Peyer's patch (tissue), 4 donors: ENCODE measurements at places on chromosomes 3 and 15. TPM values are rescaled to one million over a fixed set of nuclear protein-coding genes. Genes with fewer than 3 reads are reported as not detected.

DNA sequence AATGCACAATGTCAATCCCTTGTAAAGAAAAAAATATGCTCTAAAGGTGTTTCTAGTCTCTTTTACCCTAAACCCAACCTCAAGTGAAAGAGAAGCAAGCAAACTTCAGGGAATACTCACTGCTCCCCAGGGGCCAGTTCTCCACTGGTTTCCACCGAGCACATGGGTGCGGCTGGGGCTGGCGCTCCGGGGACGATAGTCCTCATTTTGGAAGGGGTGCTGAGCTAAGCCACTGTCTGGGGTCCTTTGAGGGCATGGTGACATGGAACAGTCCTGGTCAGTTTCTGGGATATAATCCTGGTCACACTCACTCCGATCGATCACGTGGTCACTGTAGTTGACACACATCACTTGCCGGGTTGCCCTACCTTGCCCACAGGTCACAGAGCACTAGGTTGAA is 86.0 kb downstream of the ADAMTS9 start:
- no peaks in the 10 kb centered on the region for H3K27me3 ChIP-seq
- no peak overlapping the region for H3K4me3 ChIP-seq
- no peaks in the 10 kb centered on the region for H3K4me1 ChIP-seq
- no peaks in the 10 kb centered on the region for H3K36me3 ChIP-seq
- H3K27ac ChIP-seq, result no peak overlapping the region
- DNase-seq, result no peak

DNA sequence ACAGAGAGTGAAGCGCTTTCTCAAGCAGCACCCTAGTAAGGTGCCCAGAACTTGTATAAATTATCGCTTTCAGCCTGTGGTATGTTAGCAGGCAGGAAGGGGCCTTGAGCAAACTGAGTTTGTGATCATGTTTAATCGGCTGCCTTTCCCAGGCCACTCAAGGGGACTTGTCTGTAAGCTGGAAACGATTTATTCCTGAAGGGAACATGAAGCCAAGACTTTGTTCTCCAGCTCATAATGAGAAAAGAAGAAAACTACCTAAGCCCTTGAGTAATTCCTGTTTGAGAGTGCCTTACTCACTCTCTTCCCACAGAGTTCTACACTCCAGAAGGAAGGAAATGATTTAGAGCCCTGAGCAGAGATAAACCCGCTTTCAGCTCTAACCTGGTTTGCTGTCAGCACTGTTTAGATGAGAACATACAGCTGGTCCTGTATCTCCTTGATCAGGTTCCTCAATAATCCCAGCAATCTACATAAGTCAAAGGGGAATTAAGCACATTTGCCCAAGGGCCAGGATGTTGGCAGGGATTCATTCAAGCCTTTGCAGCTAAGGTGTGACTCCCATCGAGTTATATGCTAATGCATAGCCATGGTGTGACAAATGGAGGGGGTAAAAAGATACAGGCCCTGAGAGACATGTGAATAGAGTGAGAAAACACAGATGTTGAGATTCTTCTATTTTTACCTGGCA is 187.7 kb upstream of the SLC24A5 start:
- no peak overlapping the region for H3K4me3 ChIP-seq
- H3K4me1 ChIP-seq, result no peaks in the 10 kb centered on the region
- H3K27ac ChIP-seq, result no peak overlapping the region
- H3K27me3 ChIP-seq, result no peaks in the 10 kb centered on the region
- no peaks in the 10 kb centered on the region for H3K36me3 ChIP-seq
- DNase-seq, result no peak

- H3K27ac ChIP-seq, result no peak overlapping the region
- no peak for DNase-seq
- H3K4me1 ChIP-seq, result no peaks in the 10 kb centered on the region
- no peaks in the 10 kb centered on the region for H3K36me3 ChIP-seq
- H3K4me3 ChIP-seq, result no peak overlapping the region
- no peaks in the 10 kb centered on the region for H3K27me3 ChIP-seq
These were observed 477.8 kb upstream of the RGMA start for GRCh38 chr15:93566762-93567161.

The GOLGA8T gene
- 0.80 TPM for total RNA-seq

GRCh38 chr3:40317061-40317855 is 7.8 kb downstream of the EIF1B start:
- DNase-seq, result no peak
- H3K4me3 ChIP-seq, result no peak overlapping the region
- H3K27ac ChIP-seq, result no peak overlapping the region
- H3K36me3 ChIP-seq, result peaks cover 24% of the 10 kb centered on the region
- peaks cover 17% of the 10 kb centered on the region for H3K4me1 ChIP-seq
- H3K27me3 ChIP-seq, result no peaks in the 10 kb centered on the region

DNA sequence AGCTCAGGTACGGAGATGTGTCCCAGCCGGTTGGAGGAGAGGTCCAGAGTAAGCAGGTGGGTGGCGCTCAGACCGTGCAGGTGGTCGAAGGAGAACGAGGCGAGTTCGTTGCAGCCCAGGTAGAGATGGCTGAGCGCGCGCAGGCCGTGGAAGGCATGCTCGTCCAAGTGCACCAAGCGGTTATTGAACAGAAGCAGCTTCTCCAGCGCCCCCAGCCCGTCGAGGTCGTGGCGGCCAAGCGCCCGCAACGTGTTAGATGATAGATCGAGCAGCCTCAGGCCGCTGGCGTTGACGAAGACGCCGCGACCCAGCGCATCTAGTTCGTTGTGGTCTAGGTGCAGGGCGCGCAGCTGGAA is 648 bp downstream of the AMIGO3 start:
- H3K27me3 ChIP-seq, result no peaks in the 10 kb centered on the region
- H3K4me1 ChIP-seq, result no peaks in the 10 kb centered on the region
- H3K27ac ChIP-seq, result no peak overlapping the region
- peak overlapping the region; percentile 59 for H3K4me3 ChIP-seq

DNA sequence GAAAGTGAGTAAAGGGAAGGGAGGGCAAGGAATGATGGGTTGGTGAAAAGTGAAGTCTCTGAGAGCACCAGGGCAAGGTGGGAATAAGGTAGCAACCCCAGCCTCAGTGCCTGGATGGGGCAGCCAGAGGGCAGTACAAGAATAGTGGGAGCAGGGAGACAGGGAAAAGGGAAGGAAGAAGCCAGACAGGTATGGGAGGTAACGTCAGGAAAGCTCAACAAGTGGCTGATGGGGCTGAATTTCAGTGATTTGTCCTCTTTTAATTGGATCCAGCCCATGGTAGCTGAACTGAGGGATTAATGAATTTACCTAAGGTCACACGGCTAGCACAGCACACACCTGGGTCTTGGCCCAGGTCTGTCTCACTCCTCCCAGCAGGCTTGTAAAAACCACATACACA is 12.6 kb downstream of the RORA start:
- no peaks in the 10 kb centered on the region for H3K27me3 ChIP-seq
- no peaks in the 10 kb centered on the region for H3K36me3 ChIP-seq
- H3K4me1 ChIP-seq, result no peaks in the 10 kb centered on the region

- H3K27me3 ChIP-seq, result no peaks in the 10 kb centered on the region
- no peak overlapping the region for H3K27ac ChIP-seq
- DNase-seq, result no peak
- no peaks in the 10 kb centered on the region for H3K36me3 ChIP-seq
- no peak overlapping the region for H3K4me3 ChIP-seq
- H3K4me1 ChIP-seq, result no peaks in the 10 kb centered on the region
These were observed 6.5 kb upstream of the GNAI2 start for GRCh38 chr3:50229490-50229889.

The NTRK3 gene
- total RNA-seq, result 5.8 TPM

The GP9 gene
- total RNA-seq, result not detected

DNA sequence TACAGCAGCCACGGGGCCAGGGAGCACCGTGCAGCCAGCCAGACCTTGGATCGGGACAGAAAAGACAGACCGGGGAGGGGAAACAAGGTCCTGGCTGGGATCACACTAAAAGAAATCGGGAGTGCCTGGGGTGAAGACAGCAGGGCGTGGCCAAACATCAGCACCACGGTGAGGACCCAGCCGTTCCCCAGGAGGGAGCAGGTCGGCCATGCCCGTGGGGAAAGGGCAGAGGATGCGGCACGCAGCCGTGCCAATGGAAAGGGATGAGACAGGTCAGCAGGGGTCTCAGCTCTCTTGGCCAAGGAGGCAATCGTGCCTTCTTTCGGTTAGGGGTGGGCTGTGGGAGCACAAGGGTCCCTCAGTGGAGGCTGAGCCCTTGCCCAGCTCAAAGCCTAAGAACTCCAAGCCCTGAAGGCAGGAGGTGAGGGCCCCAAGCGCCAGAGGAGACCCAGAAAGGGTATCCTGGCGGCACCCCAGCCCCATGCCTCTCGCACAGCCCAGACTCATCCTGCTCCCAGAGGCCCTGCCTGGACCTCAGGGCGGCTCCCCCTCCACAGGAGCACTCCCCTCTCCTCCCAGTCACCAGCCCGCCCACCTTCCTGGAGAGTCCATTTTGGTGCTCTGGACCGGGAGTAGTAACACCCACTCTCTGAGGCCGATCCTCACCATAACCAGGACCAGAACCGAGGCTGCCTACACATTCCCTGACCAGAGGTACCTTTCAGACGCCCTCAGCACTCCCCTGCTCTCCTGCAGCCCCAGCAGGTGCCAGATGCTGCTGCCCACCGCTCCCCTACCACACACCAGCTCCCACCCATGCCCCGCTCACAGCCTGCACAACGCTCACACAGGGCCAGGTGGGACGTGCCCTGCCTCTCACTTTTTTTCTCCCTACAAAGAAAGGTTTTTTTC is 23.2 kb upstream of the OCA2 start:
- no peak for DNase-seq
- H3K27ac ChIP-seq, result no peak overlapping the region
- H3K27me3 ChIP-seq, result no peaks in the 10 kb centered on the region
- H3K4me1 ChIP-seq, result no peaks in the 10 kb centered on the region
- peaks cover 86% of the 10 kb centered on the region for H3K36me3 ChIP-seq

GRCh38 chr15:60655252-60655651 is 176.3 kb upstream of the ICE2 start:
- no peaks in the 10 kb centered on the region for H3K27me3 ChIP-seq
- DNase-seq, result no peak
- no peak overlapping the region for H3K4me3 ChIP-seq
- no peaks in the 10 kb centered on the region for H3K36me3 ChIP-seq

The NANOGP8 gene
- not detected for total RNA-seq

DNA sequence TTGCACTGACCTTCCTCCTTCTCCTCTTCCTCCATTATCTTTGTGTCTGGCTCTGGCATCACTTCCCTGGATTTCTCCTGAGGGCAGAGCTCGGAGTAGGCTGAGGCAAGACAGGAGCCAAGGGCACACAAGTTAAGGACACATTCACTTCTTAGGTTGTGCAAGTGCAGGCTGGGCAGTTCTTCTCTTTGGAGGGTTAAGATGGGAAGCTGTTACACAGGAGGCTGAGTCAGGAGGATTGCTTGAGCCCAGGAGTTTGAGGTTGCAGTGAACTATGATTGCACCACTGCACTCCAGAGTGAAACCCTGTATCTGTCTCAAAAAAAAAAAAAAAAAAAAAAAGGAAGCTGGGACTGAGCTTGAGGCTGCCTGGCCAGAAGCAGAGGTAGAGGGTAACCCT is 176.2 kb upstream of the ANKRD28 start:
- DNase-seq, result no peak
- no peak overlapping the region for H3K4me3 ChIP-seq
- H3K36me3 ChIP-seq, result no peaks in the 10 kb centered on the region
- H3K27ac ChIP-seq, result no peak overlapping the region

The ZNF106 gene
- 74.3 TPM for total RNA-seq

GRCh38 chr3:8324747-8325146 is 176.9 kb upstream of the LMCD1 start:
- H3K27ac ChIP-seq, result no peak overlapping the region
- no peak overlapping the region for H3K4me3 ChIP-seq
- H3K27me3 ChIP-seq, result no peaks in the 10 kb centered on the region
- DNase-seq, result peak; percentile 15

GRCh38 chr3:9373465-9373864 is 10.6 kb downstream of the THUMPD3 start:
- H3K27ac ChIP-seq, result no peak overlapping the region
- H3K36me3 ChIP-seq, result no peaks in the 10 kb centered on the region
- H3K4me1 ChIP-seq, result no peaks in the 10 kb centered on the region
- H3K27me3 ChIP-seq, result no peaks in the 10 kb centered on the region
- H3K4me3 ChIP-seq, result no peak overlapping the region

- no peak overlapping the region for H3K27ac ChIP-seq
- no peaks in the 10 kb centered on the region for H3K4me1 ChIP-seq
- no peak for DNase-seq
- no peaks in the 10 kb centered on the region for H3K27me3 ChIP-seq
These were observed 83.8 kb downstream of the LINGO1 start for GRCh38 chr15:77548589-77549557.

The CIB2 gene
- total RNA-seq, result 70.9 TPM

- no peak for DNase-seq
- peaks cover 10% of the 10 kb centered on the region for H3K36me3 ChIP-seq
- H3K27me3 ChIP-seq, result no peaks in the 10 kb centered on the region
- H3K27ac ChIP-seq, result no peak overlapping the region
These were observed 226.0 kb upstream of the CGNL1 start for GRCh38 chr15:57150066-57150865.

DNA sequence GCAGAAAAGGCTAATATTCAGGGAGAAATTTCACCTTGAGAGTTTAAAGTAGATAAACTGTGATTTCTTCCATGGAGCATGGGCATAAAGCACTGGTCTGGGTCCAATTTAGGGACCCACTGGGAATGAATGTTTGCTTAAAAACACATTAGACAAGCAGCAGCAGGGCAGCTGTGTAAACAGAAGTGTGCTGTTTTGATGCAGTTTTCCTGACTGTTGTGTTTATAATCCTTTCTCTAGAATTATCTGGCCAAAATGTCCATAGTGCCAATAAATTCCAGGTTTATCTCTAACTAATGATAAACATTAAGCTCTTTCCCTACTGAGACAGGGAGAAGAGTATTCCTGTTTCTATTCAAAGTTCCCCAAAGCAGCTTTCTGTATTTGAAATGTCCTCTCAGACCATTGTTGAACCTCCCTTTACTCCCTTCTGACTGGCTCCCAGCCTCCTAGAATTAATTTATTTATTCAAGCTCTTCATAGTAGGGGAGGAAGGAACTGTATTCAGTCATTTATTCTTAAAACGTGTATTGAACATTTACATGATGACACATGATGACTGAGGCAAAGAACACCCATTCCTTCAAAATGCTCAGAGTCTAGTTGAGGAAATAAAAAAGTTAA is 7.0 kb upstream of the TM4SF18 start:
- DNase-seq, result no peak
- no peak overlapping the region for H3K27ac ChIP-seq
- no peaks in the 10 kb centered on the region for H3K36me3 ChIP-seq
- no peaks in the 10 kb centered on the region for H3K27me3 ChIP-seq
- H3K4me1 ChIP-seq, result no peaks in the 10 kb centered on the region

- peak overlapping the region; percentile 85 for H3K27ac ChIP-seq
- H3K4me1 ChIP-seq, result no peaks in the 10 kb centered on the region
- H3K4me3 ChIP-seq, result peak overlapping the region; percentile 83
These were observed 1.5 kb downstream of the UBE2Q2 start for GRCh38 chr15:75844629-75845335.

- no peaks in the 10 kb centered on the region for H3K4me1 ChIP-seq
- DNase-seq, result no peak
- no peak overlapping the region for H3K27ac ChIP-seq
- no peak overlapping the region for H3K4me3 ChIP-seq
These were observed 167.7 kb upstream of the NECTIN3 start for GRCh38 chr3:110903771-110904519.
